ENCODE measurements at places on chromosomes 5 and 9. TPM values are rescaled to one million over a fixed set of nuclear protein-coding genes. Genes with fewer than 3 reads are reported as not detected.
A peak's percentile ranks its signal among the peaks of the same experiment; 100 is the strongest.

Gene SLC45A2
- not detected for total RNA-seq

Gene SIMC1
- total RNA-seq = 4.7 TPM

Gene HTR1A
- total RNA-seq = not detected

Gene PCDHGA7
- 5.8 TPM for total RNA-seq

Gene TNFSF8
- 0.63 TPM for total RNA-seq

Gene PCDHGA6
- 5.6 TPM for total RNA-seq

Gene SAXO1
- 0.03 TPM for total RNA-seq

Gene RGS7BP
- total RNA-seq = 3.6 TPM

Gene IFNA14
- not detected for total RNA-seq

Gene ALAD
- 75.6 TPM for total RNA-seq

Gene CHD1
- 11.6 TPM for total RNA-seq

Gene CKMT2
- 1,824 TPM for total RNA-seq

Gene SLCO6A1
- total RNA-seq = not detected

Gene FRMD3
- 131 TPM for total RNA-seq

Gene PCDHGB6
- 5.0 TPM for total RNA-seq

DNA sequence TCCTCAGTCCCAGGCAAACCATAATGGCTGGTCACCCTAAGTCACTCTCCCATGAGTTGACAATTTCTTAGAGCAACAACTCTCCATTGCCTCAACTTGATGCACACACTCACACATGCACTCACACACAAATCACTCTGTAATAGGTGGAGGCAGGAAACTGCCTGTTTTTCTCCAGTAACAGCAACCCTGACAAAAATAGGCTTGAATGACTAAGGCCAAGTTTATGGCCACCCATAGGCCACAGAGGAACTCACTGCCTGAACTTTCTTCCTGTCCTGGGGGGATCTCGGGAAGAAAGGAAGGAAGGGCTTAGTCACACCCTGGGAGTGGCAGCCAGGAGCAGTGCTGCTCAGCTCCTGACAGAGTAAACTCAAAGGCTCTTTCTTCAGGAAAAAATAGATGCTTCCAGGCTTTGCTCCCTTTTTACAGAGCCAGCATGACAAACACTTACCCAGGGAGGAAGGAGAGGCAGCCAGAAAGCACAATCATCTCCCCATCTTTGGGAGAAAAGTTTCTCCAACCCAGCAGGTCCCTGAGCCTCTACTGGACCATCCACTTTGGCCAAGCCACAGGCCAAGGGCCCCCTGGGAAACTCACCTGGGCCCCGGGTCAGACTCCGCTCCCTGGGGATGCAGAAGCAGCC is 368 bp downstream of the SH3TC2 start:
- peak overlapping the region; percentile 93 for H3K27ac ChIP-seq
- DNase-seq = no peak
- peaks cover 64% of the 10 kb centered on the region for H3K4me1 ChIP-seq

DNA sequence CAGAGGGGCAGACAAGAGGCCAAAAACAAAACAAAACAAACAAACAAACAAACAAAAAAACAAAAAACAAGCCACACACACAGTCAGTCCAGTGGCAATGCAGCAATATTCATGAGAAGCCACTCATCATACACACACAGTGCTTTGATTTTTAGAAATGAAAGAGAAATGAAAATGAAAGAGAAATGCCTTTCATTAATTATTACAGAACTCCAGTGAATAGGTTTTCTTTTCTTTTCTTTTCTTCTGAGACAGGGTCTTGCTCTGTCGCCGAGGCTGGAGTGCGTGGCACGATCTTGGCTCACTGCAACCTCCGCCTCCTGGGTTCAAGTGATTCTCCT is 36.9 kb downstream of the SPRY4 start:
- H3K27ac ChIP-seq = peak overlapping the region; percentile 1
- DNase-seq = no peak
- H3K27me3 ChIP-seq = no peaks in the 10 kb centered on the region
- peaks cover 34% of the 10 kb centered on the region for H3K4me1 ChIP-seq

DNA sequence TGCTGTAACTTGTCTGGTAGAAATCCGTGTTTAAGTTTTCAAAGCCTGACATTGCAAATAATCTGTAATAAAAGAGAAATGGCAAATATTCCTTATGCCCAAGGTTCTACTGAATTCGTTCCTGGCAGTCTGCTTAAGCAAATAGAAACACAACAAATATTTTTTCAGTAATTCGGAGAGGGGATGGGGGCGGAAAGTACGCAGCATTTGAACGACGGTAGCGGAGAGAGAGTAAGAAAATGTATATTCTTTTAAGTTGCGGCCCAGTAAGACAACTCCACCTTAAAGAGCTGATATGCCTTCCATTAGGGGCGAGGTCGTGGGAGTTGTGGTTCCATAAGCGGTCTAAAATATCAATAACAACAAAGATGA is 569 bp downstream of the YIPF5 start:
- H3K4me1 ChIP-seq = peaks cover 41% of the 10 kb centered on the region
- peak overlapping the region; percentile 87 for H3K27ac ChIP-seq
- peak overlapping the region; percentile 92 for H3K4me3 ChIP-seq
- DNase-seq = no peak

- H3K4me1 ChIP-seq = no peaks in the 10 kb centered on the region
- no peak overlapping the region for H3K4me3 ChIP-seq
- no peak for DNase-seq
- H3K27ac ChIP-seq = no peak overlapping the region
- no peaks in the 10 kb centered on the region for H3K36me3 ChIP-seq
Observed at GRCh38 chr5:89374144-89374784, 491.3 kb upstream of the MEF2C start.

- H3K4me3 ChIP-seq = no peak overlapping the region
- H3K4me1 ChIP-seq = peaks cover 28% of the 10 kb centered on the region
- peak; percentile 43 for DNase-seq
- H3K27me3 ChIP-seq = no peaks in the 10 kb centered on the region
- peak overlapping the region; percentile 70 for H3K27ac ChIP-seq
Observed at GRCh38 chr5:38666668-38667498, 110.4 kb upstream of the LIFR start.

DNA sequence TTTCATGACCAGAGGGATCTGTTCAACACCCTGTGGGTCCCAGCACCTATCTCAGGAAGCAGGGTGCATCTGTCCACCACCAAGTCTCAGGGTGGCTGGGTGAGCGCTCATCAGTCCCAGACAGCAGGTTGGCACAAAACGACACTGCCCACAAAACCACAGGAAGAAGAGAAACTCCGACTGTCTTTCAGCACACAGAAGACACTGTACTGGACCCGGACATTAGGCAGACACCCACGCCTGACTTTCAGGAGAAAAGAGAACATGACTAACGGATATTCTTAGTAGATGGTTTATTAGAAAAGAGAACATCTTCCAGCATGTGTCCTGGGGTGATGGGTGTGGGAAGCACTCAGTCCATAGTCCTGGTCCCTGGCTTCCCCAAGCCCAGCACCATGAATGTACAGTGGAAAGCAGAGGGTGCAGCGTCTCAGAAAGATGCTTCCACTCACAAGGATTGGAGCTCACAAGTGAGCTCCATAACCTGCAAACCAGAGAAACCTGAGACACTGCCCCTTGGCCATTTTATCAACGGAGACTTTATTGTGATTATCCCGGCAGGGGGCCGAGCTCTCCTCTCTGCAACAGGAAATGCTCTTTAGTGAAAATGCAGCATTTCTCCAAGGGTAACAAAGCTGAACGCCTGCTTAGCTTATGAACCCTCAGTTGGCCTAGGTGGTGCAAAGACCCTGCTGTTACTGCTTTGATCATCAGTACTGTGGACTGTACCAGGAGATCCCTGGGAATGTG is 35.8 kb upstream of the LCP2 start:
- DNase-seq = no peak
- H3K27ac ChIP-seq = no peak overlapping the region
- H3K27me3 ChIP-seq = no peaks in the 10 kb centered on the region
- H3K36me3 ChIP-seq = no peaks in the 10 kb centered on the region
- no peak overlapping the region for H3K4me3 ChIP-seq

- H3K4me3 ChIP-seq = no peak overlapping the region
- H3K4me1 ChIP-seq = peaks cover under 1% of the 10 kb centered on the region
- H3K36me3 ChIP-seq = no peaks in the 10 kb centered on the region
- no peak overlapping the region for H3K27ac ChIP-seq
Observed at GRCh38 chr9:96171728-96172127, 130.2 kb downstream of the HSD17B3 start.

DNA sequence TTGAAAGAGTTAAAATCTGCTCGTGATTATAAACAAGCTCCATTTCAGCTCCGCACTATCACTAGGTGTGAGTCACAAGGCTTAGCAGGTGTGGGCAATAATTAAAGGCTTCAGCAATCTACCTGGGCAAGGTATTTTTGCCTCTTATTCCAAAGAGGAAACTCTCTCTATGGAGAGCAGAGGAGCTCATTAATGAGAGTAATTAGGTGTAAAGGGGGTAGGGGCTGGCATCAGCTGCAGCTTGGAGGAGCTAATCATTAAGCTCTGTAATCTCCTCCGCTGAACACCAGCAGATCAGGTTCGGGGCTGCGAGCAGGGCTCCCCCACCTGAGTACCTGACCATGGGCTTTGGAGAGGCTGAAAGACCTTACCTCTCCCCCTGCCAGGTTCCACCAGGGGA is 129.2 kb downstream of the CRB2 start:
- H3K27me3 ChIP-seq = no peaks in the 10 kb centered on the region
- no peak overlapping the region for H3K4me3 ChIP-seq
- DNase-seq = no peak
- no peak overlapping the region for H3K27ac ChIP-seq
- no peaks in the 10 kb centered on the region for H3K4me1 ChIP-seq

- H3K4me1 ChIP-seq = no peaks in the 10 kb centered on the region
- no peak overlapping the region for H3K27ac ChIP-seq
- no peak for DNase-seq
- H3K4me3 ChIP-seq = no peak overlapping the region
Observed at GRCh38 chr9:75545287-75545686, 345.2 kb upstream of the PCSK5 start.

DNA sequence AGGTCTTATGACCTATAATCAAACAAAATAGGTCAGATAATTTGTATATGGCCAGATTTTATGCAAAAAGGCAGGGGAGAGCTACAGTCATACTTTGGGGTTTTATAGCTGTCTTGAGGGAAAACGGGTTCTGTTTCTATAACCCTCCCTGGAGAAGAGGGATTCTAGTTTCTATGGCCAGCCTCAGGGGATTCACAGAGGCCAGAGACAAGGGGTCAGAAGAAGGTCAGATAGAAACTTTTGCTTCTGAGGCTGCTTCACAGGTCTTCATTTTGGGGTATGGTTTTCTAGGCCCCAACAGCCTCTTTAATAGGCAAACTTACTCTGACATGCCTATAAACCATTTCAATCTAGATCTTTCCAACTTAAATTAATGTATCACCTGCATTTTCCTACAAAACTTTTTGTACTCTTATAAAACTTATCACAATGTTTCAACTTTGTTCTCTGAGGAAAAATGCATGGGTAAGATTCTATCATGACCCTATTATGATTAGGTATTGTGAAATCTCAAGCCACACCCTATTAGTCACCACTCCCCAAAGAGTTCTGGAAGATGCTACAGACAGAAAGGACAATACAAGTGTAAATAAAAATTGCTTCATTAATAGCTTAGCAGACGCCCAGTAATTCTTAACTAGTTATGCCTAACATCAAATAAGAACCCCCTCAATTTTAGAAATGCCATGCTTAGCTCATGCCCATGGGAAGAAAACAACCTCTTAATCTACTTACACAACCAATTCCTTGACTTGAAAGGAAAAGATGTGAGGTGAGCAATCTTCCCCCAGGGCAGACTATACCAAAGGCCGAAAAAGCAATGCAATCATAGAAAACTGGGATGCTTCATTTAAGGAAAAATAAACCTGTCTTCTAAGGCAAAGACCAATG is 396.6 kb downstream of the TLR4 start:
- H3K4me1 ChIP-seq = no peaks in the 10 kb centered on the region
- H3K27me3 ChIP-seq = no peaks in the 10 kb centered on the region
- DNase-seq = no peak
- H3K36me3 ChIP-seq = no peaks in the 10 kb centered on the region

DNA sequence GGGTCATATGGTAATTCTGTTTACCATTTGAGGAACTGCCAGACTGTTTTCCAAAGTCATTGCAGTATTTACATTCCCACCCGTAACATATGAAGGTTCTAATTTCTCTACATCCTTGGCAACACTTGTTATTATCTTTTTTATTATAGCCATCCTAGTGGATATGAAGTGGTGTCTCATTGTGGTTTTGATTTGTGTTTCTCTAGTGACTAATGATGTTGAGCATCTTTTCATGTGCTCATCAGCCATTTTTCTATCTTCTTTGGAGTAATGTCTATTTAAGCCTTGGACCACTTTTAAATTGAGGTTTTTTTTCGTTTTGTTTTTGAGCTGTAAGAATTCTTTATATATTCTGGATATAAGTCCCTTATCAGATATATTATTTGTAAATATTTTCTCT is 132.8 kb upstream of the RUSC2 start:
- peaks cover 5% of the 10 kb centered on the region for H3K36me3 ChIP-seq
- no peaks in the 10 kb centered on the region for H3K27me3 ChIP-seq
- H3K27ac ChIP-seq = no peak overlapping the region
- no peaks in the 10 kb centered on the region for H3K4me1 ChIP-seq
- H3K4me3 ChIP-seq = no peak overlapping the region

DNA sequence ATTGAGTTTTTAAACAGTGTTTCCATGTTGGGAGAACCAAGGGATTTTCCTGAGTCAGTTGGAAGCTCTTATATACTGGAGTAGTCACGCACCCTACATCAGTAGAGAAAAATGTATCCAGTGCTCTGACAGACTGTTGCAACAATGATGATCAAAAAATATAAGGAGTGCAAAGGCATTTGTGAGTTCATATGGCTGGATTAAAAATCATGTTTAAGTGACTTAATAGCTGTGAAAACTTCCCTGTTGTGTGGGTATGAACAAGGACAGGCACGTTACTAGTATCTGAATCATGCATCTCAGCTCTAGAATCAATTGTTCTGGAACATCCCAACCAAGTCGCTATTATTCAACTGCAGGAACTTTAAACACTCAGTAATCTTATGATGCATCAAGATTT is 229.7 kb downstream of the ROR2 start:
- H3K27me3 ChIP-seq = no peaks in the 10 kb centered on the region
- H3K4me3 ChIP-seq = no peak overlapping the region
- H3K27ac ChIP-seq = no peak overlapping the region
- no peaks in the 10 kb centered on the region for H3K36me3 ChIP-seq
- no peaks in the 10 kb centered on the region for H3K4me1 ChIP-seq

DNA sequence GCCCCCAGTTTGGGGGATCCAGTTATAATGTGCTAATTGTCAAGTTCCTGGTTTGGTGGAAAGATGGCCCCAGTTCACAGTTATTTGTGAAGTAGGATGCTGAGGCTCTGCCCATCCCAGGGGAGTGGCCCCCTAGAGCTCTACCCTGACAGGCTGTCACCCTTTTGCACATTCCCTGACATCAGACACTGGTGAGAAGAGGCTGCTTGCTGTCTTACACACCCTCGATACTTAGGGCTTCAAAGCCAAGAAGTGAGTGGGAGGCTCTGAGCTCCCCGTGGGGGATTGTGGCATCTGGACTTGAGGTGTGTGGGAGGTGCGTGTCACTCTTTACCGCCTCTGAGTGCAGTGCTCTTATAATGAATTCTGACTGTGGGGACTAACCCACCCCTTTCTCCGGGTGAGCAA is 168.5 kb downstream of the DOCK2 start:
- DNase-seq = no peak
- no peak overlapping the region for H3K4me3 ChIP-seq
- no peak overlapping the region for H3K27ac ChIP-seq

- no peaks in the 10 kb centered on the region for H3K36me3 ChIP-seq
- H3K27me3 ChIP-seq = peaks cover 22% of the 10 kb centered on the region
- DNase-seq = no peak
- H3K27ac ChIP-seq = no peak overlapping the region
Observed at GRCh38 chr9:98373609-98374008, 118.2 kb upstream of the TBC1D2 start.
